GM03348 (cell line): ENCODE measurements at places on chromosomes 12 and 14.
A peak's percentile ranks its signal among the peaks of the same experiment; 100 is the strongest.

- DNase-seq = no peak
Measured at GRCh38 chr12:41892302-41892701, 252.4 kb downstream of the GXYLT1 start.

GRCh38 chr12:49220972-49221371 is 32.1 kb upstream of the TUBA1A start:
- DNase-seq = no peak

DNA sequence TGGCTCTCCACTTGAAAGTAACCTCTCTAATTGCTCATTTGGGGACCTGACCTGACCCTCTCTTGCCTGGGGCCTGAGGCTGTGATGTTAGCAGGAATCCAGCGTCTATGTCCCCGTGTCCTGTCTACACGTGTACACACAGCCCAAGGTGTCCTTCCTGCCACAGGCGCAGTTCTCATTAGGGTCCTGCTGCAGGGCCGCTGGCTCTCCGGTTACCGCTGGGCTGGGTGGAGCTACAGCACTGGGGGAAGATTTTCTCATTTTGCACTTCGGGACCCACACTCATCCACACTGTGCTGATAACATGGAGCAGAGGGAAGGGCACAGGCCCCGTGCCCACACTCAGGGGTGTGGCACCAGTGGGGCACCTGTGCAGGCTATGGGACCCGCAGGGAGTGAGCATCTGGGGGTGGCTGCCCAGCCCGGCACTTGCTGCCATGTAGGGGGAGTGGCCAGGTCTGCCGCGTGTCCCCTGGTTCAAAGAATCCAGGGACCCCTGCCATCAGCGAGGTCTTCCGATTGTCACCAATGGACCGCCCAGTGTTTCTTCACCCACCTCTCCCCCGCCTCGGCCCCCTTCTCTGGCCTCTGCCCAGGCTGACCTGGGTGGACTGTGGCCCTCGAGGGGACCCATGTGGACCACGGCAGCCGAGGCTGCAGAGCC is 98.7 kb upstream of the SFSWAP start:
- no peak for DNase-seq

- DNase-seq = peak; percentile 66
Measured at GRCh38 chr12:65826353-65827171, 2.3 kb downstream of the HMGA2 start.

- DNase-seq = no peak
Measured at GRCh38 chr14:96804895-96805294, 7.7 kb downstream of the VRK1 start.

DNA sequence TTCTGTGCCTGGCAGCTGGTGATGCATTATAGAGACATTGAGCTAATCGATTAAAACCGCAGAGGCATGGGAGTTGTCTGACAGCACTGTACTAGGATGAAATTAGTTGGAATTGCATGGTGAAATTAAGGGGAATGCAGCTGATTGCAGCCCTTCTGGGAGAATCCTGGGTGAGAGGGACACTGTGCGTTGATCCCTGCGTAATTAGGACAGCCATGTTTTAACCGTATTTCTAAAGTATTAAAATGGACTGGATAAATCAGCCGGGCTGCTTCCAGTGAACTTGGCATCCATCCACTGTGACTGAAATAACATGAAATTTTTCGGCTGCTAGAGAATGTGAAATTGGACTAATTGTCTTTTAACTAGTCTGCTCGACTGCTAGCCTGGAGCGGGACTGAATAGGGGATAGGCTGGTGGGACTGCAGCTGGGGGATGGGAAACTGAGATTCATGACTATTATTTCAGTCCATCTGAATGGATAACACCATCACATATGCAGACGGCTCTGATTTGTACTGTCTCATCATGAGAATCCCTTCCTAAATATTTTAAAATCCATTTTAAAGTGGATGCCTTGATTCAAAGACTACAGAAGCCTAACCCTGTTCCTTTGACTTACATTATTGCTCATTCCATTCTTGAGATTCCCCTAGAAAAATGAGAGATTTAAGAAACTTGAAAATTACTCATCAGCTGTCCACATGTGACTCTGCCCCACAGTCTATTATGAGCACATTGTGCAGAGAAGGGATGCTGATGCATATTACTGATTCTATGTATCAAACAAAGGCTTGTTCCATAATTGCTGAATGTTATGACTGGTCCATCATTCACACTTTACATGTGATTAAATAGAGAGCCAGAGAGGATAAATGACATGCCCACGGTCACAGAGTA is 343.9 kb downstream of the NPAS3 start:
- DNase-seq = peak; percentile 37

GRCh38 chr12:52915637-52916036 is 10.8 kb upstream of the KRT8 start:
- no peak for DNase-seq

DNA sequence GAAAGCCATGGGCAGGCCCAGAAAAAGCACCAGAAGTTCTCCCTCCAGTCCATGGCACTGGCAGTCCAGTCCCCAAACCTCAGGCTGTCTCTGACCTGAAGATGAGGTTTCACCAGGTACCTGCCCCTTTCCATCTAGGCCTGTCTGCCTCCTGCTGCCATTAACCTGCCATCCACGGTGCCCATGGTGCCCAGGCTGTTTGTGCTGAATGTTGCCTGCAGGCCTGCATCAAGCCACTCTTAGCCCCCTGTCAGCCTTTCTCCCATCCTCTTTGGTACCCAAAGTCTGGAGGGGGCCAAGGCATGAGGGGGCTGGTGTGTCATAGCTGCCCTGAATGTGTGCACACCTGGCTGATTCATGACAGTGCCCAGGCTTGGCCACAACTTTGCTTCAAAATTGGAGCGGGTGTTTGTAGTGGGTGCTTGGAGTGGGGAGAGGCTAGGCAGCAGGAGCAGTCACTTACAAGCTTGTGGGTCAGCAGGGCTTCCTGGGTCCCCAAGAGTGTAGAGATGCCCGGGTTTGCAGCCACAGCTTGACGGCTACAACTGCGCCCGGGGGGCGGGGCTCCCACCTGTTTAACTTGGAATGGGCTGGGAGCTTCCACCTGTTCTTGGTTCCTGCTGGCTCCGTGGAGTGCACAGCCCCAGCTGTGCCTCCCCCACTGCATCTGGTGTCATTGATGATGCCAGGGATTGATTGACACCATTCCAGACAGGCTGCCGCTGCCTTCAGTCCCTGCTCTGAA is 88.5 kb downstream of the GPHN start:
- DNase-seq = no peak

GRCh38 chr12:110913119-110914056 is 7.0 kb downstream of the MYL2 start:
- no peak for DNase-seq

- peak; percentile 44 for DNase-seq
Measured at GRCh38 chr14:102929241-102930137, 7.0 kb downstream of the AMN start.

DNA sequence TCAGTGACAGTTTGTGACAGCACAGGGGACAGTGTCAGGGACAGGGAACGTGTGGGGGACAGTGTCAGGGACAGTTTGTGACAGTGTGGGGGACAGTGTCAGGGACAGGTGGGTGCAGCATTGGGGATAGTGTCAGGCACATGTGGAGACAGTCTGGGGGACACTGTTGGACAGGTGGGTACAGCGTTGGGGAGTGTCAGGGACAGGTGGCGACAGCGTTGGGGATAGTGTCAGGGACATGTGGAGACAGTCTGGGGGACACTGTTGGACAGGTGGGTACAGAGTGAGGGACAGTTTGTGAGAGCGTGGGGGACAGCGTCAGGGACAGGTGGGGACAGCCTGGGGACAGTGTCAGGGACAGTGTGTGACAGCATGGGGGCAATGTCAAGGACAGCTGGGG is 140.0 kb downstream of the TMEM121 start:
- no peak for DNase-seq

DNA sequence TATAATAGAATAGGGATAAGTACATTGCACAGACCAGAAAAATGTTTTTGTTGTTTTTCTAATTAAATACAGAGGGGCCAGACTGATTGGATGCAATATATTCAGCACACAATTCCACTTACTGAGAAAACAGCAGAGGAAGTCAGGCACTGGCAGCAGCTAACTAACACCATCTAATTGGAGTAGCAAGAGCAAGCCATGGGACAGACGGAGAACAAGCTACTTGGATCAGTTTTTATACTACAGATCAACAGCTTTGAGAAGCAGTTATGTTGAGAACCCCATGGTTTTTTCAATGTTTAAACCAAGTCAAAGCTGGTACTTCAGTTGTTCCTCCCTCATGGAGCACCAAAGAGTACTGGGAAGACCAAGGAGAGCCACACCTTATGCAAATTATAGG is 1249.4 kb downstream of the LRFN5 start:
- DNase-seq = no peak
